ENCODE measurements at places on chromosomes 12 and 14.

- peak; percentile 15 for DNase-seq
Measured at GRCh38 chr12:31702047-31702446, 26.8 kb downstream of the AMN1 start.

DNA sequence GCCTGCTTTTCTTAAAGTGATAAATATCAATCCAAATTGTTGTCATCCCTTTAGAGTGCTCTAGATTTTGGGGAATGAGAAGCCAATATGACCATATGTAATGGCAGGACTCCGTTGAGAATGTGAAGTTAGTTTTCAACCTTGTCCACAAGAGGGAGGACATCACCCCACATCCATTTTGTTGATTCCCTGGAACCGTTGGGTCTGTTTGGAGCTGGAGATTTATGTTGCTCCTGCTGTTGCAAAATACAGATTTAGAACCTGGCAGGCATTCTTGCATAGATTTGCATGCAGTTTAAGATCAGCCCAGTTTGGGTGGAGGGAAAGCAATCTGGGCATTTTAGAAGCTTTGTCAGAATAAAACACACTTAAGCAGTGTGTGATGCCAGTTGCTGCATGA, 620.1 kb downstream of the NRXN3 start:
- DNase-seq = no peak

DNA sequence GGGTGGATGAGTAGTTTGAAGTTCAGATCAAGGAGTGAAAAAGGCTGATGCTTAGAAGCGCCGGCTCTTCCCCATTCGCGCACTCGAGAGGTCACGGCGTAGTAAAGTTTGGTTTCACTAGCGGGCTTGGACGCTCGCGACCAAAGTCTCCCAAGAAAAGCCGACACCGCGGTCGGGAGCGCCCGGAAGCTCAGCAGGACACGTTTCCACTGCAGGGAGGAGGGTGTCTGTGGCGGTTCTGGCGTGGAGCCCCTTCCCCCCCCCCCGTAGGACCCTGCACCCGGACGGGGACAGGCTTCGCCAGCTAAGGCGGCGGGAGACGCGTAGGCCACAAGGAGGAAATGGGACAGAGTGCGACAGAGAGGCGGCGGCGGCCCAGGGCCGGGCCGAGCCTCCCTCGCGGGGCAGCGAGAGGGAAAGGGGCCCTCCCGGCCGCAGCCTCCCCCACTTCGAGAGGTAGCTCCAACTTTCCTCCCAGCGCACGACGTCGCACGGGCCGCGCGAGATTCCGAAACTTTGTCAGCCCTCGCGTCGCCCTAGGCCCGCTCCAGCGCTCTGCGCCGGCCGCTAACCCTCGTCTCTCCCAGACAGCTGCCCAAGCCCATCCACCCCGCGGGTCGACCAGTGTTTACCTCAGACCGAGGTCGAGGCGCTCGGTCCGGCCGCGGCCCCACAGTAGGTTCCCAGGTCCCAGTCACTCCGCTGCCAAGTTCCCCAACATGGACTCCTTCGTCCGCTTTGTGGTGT, 480 bp downstream of the SCAF11 start:
- peak; percentile 28 for DNase-seq

GRCh38 chr12:110677206-110677911, 11.6 kb downstream of the HVCN1 start:
- DNase-seq = no peak

DNA sequence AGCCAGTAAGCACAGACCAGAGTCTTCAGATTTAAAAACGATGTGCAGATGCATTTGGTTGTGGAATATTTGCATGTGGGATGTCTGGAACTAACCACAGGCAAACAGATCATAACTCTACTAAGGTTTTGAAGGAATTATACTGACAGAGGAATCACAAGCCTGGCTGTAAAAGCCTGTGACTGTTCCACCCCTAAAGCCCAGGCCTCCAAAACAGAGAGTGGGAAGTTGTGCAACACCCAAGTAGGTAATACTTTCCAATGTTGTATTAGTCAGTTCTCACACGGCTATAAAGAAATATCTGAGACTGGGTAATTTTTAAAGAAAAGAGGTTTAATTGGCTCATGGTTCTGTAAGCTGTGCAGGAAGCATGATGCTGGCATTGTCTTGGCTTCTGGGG, 68.1 kb upstream of the DCD start:
- no peak for DNase-seq

DNA sequence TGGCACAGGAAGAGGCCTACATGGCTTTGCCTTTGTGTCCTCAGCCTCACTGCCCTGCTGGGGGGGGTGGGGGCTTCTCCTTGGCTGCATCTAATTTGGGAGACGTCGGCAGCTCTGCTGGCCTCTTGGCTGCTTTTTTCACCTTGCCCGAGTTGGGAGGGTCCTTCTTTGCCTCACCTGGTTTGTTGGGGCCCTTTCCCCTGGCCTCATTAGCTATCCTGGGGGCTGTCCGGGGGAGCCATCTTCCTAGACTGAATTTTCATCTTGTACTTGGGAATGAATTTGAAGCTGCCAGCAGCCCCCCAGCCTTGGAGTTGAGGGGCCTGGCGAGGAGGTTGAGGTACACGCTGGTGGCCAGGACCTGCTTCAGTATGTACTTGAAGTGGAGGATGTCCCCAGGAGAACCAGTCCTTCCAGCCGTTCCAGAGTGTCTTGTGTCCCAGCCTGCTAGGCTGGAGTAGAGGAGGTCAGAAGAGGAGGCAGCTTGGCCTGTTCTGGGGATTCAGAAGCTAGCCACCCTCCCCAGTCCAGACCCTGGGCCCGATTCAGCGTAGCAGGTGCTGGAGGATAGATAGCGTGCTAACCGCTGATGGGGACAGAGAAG, 70.7 kb upstream of the VASH1 start:
- no peak for DNase-seq

- DNase-seq = no peak
Measured at GRCh38 chr14:68873376-68873775, 80.5 kb upstream of the ZFP36L1 start.

GRCh38 chr12:26302776-26303175, 107.4 kb downstream of the SSPN start:
- no peak for DNase-seq

DNA sequence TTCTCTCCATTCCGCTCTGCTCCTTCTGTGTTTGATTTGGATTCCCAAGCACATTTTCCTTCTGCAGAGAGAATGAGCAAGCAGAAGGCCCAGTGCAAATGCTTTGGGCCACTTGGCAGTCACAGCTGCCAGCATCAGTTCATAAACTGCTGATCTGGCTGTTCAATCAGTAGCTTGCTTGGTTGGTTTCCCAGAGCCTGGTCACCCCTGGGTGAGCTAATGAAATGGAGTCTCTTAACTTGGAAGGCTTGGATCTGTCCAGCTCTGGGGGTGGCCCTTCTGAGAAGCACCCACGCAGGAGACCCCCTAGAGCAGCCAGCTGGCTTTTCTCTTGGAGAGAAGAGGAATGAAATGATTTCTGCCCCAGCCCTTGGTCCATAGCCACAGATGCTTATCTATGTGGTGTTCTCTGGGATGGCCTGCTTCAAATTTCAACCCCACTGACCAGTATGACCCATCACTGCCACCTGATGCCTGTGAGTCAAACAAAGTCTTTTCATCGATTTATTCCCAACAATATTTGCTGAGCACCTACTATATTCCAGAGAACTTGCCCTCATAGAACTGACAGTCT, 30.3 kb downstream of the FAIM2 start:
- no peak for DNase-seq

GRCh38 chr12:17999174-17999801, 90.7 kb downstream of the RERGL start:
- DNase-seq = no peak

- DNase-seq = no peak
Measured at GRCh38 chr12:47700263-47700662, 5.6 kb downstream of the RPAP3 start.

- DNase-seq = no peak
Measured at GRCh38 chr12:49932533-49933130, 17.9 kb upstream of the AQP2 start.

GRCh38 chr14:104528496-104528895, 51.1 kb upstream of the C14orf180 start:
- DNase-seq = no peak

DNA sequence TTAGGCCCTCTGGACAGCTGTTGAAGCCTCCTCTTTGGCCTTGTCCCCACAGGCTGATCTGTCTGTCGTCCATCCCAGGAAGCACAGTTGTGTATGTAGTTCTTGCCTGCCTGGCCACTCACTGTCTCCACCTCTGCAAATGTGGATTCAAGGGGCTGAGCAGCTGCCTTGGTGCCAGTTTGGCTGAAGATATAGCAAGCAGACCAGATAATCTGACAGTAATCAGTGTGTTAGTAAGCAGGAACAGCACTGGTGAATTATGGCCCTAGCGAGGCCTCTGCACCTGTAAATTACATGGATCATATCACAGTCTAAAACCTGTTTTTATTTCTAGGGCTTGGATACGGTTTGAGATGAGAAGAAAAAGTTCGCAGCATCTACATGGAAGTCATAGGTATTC, 282.5 kb upstream of the NOS1 start:
- DNase-seq = no peak

DNA sequence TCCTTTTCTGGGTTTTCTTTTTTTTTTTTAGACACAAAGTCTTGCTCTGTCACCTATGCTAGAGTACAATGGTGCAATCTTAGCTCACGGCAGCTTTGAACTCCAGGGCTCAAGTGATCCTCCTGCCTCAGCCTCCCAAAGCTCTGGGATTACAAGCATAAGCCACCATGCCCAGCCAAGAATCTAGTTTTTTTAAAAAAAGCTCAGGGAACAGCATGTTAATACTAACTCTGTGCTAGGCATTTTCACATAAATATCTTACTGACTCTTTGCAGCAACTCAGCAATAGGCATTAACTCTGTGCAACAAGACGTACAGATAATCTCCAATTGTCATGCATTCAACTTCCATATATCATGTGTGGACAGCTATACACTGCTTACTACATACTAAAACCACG, 97.4 kb downstream of the LLPH start:
- DNase-seq = no peak

GRCh38 chr14:22200977-22201605, 387.9 kb downstream of the DAD1 start:
- DNase-seq = peak; percentile 46

GRCh38 chr12:1657688-1658087, 28.7 kb downstream of the WNT5B start:
- DNase-seq = no peak

DNA sequence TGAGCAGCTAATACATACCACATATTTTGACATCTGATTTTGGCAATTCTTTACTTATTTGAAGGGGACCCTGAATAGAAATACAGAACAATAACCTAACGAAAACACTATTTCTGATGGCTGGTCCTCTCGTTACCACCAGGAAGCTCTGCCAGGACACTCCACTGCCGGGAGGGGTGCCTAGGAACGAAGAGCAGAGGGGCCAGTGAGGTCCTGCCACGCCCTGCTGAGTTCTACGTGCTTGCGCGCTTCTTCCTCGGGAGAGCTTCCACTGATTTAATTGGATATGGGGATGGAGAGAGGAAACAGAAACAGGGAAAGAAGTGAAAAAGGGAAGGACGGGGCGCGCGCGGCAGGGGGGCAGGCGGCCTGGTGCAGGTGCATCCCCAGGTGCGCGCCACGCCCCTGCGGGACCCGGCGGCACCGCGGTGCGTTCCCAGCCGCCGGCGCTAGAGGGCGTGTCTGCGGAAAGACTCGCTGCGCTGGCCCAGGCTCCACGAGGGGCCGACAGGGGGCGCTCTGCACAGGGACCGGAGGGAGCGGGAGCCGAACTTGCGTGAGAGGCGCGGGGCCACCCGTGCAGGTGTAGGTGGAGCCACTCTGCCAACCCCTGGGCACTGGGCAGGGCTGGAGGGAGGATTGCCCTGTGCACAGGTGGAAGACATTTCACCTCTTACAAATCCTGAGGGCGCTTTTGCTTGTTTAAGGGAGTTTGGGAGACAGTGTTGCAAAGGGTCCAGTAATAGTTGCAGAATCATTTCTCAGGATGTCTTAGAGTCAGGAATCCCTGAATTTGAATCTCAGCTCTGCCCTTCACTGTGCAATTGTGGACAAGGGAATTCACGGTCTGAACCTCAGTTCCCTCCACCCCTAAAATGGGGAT, 986.3 kb upstream of the TMEM132C start:
- peak; percentile 62 for DNase-seq

All from HCT116 (cell line).